ENCODE measurements at places on chromosomes 5 and 9.

DNA sequence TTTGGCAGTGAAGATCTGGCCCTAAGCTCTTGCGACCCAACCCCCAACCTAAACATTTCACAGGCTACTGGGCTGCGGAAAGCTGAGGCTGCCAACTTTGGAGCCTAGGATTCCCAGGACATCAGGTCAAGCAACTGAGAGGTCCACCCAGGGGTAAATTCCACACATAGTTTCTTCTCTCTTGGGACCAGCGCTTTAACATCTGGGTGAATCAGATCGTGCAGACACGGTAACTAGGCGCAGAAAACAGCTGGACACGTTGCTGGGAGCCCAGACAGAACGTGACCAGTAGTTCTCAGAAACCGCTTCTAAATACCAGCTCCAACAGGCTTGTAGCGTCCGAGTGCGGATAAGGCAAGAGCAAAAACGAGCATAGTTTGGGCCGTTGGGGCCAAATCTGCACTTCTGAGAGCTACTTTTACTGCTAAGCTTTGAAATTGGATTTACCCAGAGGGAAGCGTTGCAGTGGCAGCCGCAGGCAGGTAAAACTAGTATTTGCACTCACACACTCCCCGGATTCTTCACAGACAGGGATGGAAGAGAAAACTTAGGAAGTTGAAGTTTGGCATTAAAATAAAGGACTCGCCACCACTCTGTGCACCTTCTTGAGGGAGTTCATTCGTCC lies 11.8 kb downstream of the ITGA1 start:
- no peak for DNase-seq

DNA sequence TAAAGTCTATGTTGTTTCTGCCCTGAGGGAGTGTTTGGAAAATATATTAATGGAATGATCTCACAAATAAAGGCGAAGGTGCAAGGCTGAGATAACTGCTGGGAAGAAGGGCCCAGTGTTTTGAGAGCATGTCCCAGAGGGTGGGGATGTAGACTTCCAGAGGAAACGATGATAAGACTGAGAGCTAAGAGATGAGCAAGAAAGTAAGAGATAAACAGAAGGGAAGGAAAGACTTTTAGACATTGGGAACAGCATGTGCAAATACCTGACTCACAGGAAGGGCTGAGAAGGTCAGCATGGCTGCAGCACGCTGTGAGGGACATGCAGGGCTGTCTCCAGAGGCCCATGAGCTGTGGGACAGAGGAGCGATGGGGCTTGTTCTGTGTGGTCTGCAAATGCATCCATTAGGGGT lies 19.9 kb upstream of the ADRB2 start:
- DNase-seq = no peak

GRCh38 chr9:111427186-111427585 lies 57.0 kb downstream of the ECPAS start:
- DNase-seq = no peak

GRCh38 chr5:135626636-135627035 lies 47.8 kb upstream of the CXCL14 start:
- no peak for DNase-seq

- DNase-seq = no peak
These were observed 111.5 kb upstream of the CTSL start for GRCh38 chr9:87614397-87614796.

DNA sequence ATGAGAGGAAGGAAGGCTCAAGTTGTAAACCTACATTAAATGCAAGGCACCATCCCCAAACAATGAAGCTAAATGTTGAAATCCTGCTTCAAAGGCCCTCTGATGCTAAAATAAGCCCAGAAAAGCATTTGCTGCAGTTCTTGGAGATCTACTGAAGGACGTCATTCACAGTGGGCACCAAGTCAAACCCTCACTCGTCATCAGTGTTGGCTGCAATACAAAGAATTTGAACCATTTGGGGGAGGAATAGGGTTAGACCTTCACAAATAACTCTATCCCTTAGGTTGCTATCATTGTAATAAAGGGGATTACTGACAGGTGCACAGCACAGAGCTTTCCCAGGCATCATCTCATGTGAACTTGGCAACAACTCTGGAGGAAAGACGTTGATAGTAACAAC lies 9.3 kb upstream of the MEGF9 start:
- DNase-seq = no peak

- DNase-seq = no peak
These were observed 136.6 kb downstream of the SEMA6A start for GRCh38 chr5:116437922-116438578.

- no peak for DNase-seq
These were observed 5.7 kb upstream of the C5orf46 start for GRCh38 chr5:147912011-147912410.
